GOT3 (cell line): ENCODE measurements at places on chromosomes 3 and 15.
A peak's percentile ranks its signal among the peaks of the same experiment; 100 is the strongest.

GRCh38 chr15:46502667-46503066, 867.8 kb downstream of the SQOR start:
- DNase-seq: no peak

- no peak for DNase-seq
Observed at GRCh38 chr3:183151086-183151485, 11.4 kb downstream of the LAMP3 start.

GRCh38 chr15:77784361-77785292, 151.9 kb upstream of the LINGO1 start:
- DNase-seq: no peak

GRCh38 chr3:150409512-150410310, 1.6 kb downstream of the TSC22D2 start:
- DNase-seq: peak; percentile 26

DNA sequence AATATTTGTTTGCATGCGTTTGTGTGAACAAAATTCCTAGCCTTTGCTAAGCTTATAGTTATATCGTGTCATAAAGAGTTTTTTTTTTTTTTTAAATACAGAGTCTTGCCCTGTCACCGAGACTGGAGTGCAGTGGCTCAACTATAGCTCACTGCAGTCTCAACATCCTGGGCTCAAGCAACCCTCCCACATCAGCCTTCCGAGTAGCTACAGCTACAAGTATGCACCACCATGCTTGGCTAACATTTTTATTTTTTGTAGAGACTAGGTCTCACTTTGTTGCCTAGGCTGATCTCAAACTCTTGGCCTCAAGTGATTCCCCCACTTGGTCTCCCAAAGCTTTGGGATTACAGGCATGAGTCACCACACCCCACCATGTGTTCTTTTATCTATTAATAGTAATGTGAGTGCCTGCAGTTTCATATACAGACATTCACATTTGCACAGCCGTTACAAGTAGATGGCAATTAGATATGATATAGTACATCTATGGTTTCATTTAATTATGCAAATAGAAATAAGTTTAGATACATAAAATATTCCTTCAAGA, 848.6 kb downstream of the PDCD6IP start:
- DNase-seq: no peak
